ENCODE measurements at places on chromosomes 2 and 18.

- no peak for DNase-seq
These were observed 99.6 kb downstream of the CTIF start for GRCh38 chr18:48638451-48638850.

DNA sequence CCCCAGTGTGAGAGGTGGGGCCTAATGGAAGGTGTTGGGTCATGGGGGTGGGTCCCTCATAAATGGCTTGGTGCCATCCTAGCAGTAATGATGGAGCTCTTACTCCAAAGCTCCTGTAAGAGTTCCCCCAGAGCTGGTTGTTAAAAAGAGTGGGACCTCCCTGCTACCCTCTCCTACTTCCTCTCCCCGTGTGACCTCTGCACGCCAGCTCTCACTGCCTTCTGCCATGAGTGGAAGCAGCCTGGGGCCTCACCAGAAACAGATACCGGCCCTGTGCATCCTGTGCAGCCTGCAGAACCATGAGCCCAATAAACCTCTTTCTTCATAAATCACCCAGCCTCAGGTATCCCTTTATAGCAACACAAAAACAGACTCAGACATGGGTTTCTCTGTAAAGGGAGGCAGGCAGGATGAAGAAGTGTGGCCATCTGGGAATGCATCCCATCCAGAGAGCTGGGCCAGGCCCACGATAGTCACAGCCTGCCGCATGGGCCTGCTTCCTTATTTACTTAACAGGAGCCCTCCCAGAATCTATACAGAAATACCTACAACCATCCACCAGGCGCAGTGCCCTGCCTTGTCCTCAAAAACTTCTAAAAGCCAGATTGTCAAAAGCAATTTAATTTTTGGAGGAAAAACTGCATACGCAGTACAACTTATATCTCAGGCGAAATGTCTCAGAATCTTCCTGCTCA is 7.5 kb downstream of the PRLH start:
- no peak for DNase-seq

DNA sequence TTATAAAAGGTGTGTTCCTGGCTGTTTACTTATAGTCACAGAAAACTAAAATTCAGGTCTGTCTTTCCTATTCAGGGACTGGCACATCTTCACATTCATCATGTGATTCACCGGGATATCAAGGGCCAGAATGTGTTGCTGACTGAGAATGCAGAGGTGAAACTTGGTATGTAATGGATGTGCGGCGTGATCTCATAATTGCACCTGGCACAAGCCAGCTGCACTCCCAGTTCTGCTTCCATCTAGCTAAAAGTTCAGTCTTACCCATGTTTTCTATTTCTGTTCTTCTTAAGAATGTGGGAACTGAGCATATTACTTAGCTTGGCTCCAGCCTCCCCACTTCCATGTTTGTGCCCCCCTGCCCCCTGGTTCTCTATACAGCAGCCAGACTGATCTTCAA is 131.9 kb downstream of the MAP4K4 start:
- no peak for DNase-seq

DNA sequence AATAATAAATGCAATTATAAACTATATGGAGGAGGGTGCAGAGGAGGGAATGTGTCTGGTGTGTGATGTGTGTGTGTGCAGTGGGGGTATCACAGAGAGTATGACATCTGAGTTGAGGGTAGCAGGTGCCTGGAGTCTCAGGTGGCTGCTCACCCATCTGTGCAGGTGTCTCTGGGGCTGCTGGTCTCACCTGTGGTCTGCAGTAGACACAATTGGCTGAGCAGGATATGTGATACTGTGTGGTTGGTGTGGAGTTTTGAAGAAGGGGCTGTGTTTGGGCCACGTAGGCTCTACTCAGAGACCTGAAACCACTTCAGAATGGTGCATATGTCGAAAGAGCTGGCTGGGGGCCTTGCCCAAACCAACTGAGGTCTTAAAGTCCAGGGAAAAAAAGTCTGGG is 17.0 kb downstream of the FABP1 start:
- DNase-seq, result no peak

- no peak for DNase-seq
These were observed 3.0 kb downstream of the ATIC start for GRCh38 chr2:215314896-215315295.

DNA sequence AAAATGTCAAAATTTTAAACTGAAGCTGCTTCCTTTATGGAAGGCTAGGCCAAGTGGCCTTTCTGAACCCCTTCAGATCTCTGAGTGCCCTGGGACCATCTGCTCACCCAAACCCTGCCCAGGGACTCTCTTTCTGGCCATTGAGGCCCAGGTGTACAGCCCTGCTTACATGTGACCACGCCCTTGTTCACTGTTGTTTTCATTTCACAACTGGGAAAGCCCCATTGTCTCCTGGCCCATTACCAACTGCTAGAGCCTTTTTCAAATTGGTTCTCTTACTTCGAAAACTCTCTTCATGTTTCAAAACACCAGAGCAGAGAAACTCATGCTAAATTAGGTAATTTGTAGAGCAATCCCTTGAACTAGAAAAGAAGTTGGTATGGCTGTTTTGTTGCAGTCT is 219.5 kb upstream of the TANK start:
- no peak for DNase-seq

DNA sequence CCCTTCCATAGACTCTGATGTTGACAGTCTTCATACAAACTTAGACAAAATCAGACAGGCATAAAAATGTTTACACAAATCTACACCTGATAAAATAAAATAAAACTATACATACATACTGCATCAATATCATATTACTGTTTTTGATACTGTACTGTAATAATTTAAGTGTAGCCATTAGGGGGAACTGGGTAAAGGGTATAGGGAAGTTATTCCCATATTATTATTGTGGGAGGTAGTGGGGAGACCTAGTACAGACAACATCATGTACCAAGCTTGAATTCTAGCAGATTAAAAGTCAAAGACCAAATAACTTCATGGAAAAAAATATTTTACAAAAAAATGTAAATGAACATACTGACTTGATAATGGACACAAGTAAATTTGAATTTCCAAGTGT is 43.3 kb downstream of the PUM2 start:
- no peak for DNase-seq

GRCh38 chr2:20184067-20184938 is 40.6 kb downstream of the SDC1 start:
- DNase-seq, result peak; percentile 85

GRCh38 chr18:9013926-9014373 is 88.5 kb upstream of the NDUFV2 start:
- no peak for DNase-seq

DNA sequence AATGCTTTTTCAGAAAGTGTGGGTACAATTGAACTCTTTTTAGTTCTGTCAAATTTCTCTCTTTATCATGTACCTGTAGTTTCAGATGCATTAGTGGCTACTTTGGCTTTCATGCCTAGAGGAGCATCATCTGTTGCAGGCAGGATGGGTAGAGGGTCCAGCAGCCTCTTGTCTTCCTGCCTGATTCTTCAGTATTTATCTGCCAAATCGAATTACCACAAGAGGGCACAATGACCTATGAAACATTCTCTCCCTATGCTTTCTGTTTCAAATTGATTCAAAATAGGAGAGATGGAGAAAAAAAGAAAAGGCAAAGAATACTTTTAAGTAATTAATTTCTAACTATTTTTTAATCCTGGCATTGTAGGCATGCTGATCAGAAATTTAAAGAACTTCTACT is 477.2 kb downstream of the TRIB2 start:
- DNase-seq, result peak; percentile 37

GRCh38 chr2:10348891-10349290 is 46.2 kb downstream of the HPCAL1 start:
- DNase-seq, result no peak

GRCh38 chr2:202690321-202690900 is 55.6 kb downstream of the FAM117B start:
- DNase-seq, result no peak

- peak; percentile 40 for DNase-seq
These were observed 318.9 kb upstream of the RND3 start for GRCh38 chr2:150806336-150806735.

GRCh38 chr2:144519934-144520731 is at the start of gene ZEB2:
Gene ZEB2 (minus strand): TSS chr2:144520119. CDS start chr2:144517350, 2,769 bp downstream.
- peak; percentile 67 for DNase-seq

- peak; percentile 80 for DNase-seq
These were observed 24.8 kb upstream of the TUBB6 start for GRCh38 chr18:12283256-12283655.

- DNase-seq, result no peak
These were observed 12.4 kb downstream of the MFF start for GRCh38 chr2:227337442-227337841.

DNA sequence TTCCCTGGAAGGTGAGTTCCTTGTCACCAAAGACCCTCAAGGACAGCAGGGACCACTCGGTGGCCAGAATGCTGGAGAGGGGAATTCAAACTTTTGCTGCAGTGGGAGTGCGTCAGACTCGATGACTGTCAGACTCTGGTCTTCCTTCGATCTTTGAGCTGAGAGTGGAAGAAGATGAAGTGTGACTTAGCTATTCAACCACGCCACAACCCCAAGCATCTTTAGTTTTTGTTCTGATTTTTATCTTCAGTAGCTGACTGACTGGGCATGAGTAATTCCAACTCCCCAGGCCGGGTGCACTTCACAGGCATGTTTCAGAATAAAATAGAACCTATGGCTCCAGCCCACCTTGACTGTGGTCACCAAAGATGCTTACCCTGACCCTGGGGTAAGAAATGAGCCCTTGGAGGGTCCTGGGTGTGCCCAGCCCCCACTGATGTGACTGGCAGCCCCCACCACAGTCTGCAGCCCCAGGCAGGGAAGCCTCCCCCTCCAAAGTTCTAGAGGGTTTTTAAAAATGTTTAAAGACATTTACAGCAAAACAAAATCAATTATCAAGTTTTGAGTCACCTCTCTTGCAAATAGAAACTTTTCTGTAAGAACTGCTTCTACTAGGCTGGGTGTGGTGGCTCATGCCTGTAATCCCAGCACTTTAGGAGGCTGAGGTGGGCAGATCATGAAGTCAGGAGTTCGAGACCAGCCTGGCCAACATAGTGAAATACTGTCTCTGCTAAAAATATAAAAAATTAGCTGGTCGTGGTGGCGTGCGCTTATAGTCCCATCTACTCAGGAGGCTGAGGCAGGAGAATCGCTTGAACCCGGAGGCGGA is 24.9 kb upstream of the YWHAQ start:
- peak; percentile 43 for DNase-seq

- no peak for DNase-seq
These were observed 17.9 kb upstream of the LRRTM1 start for GRCh38 chr2:80322311-80322920.

DNA sequence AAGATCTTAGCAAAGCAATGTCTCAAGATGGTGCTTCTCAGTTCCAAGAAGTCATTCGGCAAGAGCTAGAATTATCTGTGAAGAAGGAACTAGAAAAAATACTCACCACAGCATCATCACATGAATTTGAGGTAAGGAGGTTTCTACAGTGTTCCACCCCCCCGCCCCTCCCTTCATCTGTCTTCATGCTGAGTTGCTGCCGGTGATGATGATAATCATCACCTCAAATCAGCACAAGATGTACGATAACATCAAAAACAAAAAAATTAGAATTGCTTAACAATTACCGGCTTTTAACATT is 14.6 kb downstream of the UGP2 start:
- no peak for DNase-seq

DNA sequence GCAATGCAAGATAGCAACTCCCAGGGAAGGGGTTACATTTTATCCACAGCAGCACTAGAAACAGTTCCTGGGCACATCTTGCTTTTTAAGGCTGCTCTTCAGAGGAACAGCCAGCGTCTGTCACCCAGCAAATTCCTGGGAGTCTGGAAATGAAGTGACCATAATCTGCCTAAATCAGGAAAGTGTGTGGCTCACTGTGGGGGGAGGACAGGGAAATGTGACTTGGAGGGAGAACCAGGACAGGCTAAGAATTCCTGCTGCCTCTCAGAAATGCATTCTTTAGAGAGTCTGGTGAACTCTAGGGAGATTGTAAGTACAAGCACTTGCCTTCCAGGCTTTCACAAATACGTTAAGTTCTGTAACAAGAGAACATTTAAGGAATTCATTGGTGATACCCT is 364.3 kb upstream of the SPHKAP start:
- no peak for DNase-seq

GRCh38 chr2:217282531-217282930 is 422.7 kb upstream of the TNP1 start:
- DNase-seq, result peak; percentile 49

DNA sequence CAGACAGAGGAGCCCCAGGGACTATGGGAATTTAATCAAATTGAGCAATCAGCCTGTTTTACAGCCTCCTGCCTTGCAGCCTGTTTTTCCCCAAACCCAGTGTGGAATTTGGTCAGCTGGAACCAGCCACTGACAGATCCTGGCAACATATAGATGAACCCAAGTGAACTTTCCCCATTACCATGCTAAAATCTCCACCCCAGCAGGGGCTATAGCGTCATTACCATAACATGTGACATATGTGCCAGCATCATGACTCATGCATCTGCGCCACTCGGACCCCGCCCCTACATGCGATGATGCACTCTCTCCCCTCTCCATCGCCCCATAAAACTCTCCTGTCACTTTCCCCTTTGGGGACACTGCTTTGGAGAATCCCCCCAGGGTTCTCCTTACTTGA is 17.3 kb upstream of the FEZ2 start:
- DNase-seq, result no peak

GRCh38 chr2:230723363-230723762 is 10.7 kb downstream of the CAB39 start:
- no peak for DNase-seq

DNA sequence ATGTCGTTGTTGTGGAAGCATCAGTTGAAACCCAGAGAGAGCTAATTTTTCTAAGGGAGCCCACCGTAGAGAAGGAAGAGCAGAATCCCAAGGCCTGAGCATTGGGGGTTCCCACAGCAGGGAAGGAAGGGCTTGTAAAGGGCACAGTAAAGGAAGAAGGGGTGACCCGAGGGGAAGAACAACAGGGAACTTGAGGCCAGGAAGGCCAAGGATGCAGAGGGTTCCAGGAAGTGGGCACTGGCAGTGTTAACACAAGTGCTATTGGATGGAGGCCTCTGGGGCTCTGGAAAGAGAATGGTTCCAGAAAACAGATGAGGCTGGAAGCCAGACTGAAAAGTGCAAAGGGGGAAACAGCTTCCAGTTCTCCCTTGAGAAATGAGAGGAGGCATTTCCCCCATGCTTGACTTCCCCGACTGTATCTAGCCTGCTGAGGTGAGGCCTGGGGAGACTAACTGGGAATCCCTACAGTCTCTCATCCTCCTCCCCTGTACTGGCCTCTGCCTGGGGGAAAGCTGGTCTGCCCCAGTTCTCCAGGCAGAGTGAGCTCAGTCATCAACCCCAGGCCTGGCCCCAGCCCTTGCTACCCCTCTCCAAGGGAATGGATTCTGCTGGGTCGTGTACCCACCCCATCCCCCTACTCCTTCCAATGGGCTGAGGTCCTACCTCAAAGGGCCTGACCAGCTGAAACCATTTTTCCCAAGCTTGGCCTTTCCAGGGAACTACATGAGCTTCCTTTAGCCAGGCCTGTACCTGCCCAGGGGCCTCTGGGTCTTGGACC is 43.2 kb upstream of the MRPL33 start:
- DNase-seq, result no peak

- DNase-seq, result no peak
These were observed 90.3 kb downstream of the C1QL2 start for GRCh38 chr2:119068154-119068725.

GRCh38 chr2:236658974-236659757 is 89.5 kb downstream of the ACKR3 start:
- no peak for DNase-seq

Measured in kidney tubule cell (primary cell).